HL-60 (cell line): ENCODE measurements at places on chromosomes 6 and 20.

DNA sequence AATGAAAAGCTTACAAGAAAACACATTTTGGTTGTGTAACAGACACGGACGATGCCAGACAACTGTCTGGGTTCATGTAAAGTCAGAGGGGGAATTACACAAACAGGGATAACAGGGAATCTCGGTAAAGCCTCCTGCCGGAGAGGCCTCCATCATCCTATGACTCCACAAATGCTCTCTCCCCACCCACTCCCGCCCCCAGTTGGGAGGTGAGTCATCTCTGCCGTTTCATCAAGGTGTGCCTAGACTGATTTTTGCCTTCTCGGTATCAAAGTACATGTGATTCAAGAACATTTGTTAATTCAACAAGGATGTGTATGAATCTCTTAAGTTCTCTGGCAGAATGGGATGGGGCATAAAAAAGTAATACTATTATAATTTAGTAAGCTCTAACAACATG is 304.9 kb upstream of the PRDM1 start:
- no peak for DNase-seq

- no peak for DNase-seq
Observed at GRCh38 chr6:31979238-31979898, 2.5 kb upstream of the C4A start.

- DNase-seq, result no peak
Observed at GRCh38 chr20:21189761-21190523, 64.1 kb downstream of the KIZ start.

DNA sequence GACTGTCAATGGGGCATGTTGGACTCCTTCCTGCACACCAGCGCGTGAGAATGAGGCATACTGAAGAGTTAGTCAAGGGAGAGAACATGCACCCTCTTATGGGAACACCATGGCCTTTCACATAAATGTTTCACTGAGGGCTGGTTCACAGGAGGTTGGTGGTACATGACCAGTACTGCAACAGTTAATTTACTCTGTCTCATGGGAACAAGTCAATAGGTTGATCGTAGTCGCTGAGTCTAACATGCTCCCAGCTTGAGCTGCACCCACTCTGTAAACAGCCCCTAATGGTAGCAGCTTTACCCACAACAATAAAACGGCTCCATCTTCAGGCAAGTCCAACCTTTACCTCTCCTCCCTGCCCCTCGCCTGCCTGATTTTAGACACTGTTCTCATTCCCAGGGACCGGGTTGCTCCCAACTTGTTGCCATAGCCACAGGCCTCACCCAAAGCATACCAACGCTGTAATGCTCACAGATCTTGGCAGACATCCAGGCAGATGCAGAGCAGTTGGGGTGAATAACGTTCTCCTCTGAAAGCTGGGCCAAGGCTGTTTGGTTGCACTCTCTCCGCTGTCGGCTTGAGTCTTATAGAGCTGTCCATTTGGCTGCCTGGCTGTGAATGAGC is 111.3 kb downstream of the LY86 start:
- peak; percentile 97 for DNase-seq

GRCh38 chr6:22680950-22681349 is 111.6 kb downstream of the HDGFL1 start:
- no peak for DNase-seq

- no peak for DNase-seq
Observed at GRCh38 chr6:93516441-93516840, 97.1 kb upstream of the EPHA7 start.

- no peak for DNase-seq
Observed at GRCh38 chr6:37452522-37452921, 19.5 kb downstream of the CMTR1 start.

DNA sequence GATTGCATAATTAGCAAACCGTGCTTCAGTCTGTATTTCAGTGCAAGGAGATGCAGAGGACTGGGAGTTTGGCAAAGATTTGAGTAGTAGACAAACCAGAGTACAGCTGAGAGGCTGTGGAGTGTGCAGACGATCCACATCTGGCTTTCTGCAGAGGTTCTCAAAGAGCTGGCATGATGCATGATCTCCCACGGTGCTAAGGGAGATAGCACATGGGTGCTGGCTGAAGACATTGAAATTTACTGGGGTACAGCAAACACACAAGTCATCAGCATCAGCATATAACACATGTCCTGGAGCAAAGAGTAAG is 79.0 kb upstream of the FAM184A start:
- DNase-seq, result no peak

DNA sequence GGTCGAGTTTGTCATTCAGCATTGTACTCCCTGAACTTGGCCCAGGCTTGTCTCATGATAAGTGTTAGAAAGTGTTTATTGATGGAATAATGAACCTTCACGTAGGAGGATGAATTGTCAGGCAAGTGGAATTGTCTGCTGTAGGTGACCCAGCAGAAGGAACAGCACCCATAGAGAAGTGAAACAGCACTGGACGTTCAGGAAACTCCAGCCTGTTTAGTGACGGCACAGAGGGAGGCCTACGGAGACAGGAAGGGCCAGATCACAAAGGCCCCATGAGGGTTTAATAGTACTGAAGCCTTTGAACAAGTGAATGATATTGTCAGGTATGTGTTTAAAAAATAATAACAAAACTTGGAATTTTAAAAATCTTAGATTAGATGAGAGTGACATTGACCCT is 2.9 kb downstream of the STX11 start:
- DNase-seq, result no peak

DNA sequence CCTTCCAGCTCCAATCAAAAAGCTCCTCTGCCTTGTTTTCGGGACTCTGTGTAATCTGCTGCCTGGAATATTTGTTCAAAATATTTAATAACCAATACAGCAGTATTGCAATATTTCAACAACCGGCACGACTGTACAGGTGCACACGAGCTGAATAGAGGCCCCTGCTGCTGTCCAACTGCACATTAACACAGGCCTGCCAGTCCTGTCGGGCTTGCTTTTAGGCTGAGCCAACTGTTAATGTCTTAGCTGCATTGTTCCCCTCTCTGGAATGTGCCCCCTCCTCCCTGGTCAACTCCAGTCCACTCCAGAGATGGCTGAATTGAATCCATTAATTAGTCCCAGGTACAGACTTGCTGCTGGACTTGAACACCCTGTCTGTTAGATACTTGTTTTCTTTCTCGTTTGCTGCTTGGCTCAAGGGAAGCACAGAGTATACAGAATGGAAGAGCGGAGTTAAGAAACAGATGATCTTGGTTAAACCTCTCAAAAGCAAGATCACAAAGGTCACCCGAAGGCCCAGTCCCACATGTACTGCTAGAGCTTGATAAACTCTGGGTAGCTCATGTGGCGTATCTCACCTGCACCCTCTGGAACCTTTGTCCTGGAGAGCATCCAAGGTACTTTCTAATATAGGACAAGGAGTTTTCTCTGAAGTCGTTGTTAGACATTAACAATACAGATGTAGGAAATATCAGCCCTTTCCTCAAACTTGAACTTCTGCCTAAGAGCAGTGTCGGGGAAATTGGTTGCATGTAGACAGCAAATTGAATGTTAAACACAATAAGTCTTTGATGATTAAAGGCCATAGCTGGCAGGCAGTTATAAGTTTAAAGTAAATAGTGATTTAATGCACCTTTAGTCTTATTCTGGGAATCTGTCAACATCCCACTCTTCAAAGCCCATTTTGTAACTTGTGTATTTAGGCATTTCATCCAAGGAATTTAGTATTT is 31.9 kb downstream of the SHLD1 start:
- no peak for DNase-seq

DNA sequence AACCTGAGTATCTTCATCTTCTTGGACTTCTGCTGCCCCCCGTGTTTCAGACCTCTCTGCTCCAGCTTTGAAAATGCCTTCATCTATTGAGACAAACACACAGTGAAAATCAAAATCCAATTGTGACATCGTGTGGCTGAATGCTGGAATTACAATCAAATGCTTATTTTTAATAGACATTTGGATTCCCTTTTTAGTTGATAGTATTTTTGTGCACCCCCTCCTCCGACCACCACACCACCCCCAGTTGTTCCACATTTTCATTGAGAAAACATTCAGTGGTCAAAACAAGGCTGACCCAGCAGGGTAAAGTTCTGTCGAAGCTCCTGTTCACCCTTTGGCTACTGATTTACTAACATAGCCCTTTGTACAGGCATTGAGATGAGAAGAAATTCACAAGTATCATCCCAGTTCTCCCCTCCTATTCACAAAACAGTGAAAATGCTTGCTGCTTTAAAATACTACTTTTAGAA is 79.0 kb downstream of the NRSN1 start:
- DNase-seq, result no peak

DNA sequence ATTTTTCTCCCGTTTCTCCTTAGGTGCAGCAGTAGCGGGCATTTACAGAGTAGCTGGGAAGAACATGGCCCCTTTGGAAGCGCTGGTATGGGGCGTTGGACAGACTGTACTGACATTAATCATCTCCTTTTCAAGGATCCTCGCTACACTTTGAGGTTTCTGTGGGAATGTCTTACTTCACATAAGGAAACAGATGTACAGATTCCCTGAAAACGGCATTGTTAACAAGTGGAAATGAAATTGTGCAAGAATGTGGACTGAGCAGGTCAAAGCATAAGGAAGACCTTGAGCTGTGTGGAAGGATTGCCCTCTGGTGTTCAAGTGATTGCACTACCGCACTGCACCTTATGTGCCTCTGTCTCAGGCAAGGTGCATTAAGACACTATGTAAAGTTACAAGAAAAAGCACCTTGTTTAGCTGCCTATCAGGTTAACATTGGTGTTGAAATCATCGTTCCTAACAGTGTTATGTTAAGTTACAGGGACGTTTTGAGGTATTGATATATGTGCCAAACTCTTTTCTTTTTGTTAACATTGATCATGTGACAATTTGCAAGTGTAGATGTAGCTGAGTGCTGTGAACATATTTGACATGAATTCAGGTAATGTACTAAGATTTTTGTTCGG is 38.0 kb downstream of the TMEM170B start:
- peak; percentile 99 for DNase-seq

- no peak for DNase-seq
Observed at GRCh38 chr6:156801712-156802111, 24.5 kb downstream of the ARID1B start.

- DNase-seq, result no peak
Observed at GRCh38 chr20:2763186-2763585, 37.2 kb downstream of the CPXM1 start.

- no peak for DNase-seq
Observed at GRCh38 chr6:105292689-105293339, 110.1 kb downstream of the PREP start.

DNA sequence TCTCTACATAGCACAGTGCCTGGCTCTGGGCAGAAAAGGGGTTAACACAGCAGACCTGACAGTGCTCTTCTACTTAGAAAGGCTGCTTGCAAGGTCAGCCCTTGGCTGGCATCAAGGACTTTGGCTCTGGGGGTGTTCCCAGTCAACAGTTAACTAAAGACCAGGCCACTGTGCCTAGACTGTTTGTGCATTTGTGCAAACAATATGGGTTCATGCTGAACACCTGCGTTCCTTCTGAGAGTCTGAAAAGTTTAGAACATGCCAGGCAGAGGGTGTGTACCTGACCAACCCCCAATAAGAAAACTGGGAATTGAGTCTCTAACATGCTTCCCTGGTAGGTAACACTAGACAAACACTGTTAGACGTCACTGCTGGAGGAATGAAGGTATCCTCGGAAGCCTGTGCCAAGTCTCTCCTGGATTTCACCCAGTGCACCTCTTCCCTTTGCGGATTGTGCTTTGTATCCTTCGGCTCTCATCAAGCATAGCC is 110.7 kb downstream of the PDE10A start:
- DNase-seq, result no peak

DNA sequence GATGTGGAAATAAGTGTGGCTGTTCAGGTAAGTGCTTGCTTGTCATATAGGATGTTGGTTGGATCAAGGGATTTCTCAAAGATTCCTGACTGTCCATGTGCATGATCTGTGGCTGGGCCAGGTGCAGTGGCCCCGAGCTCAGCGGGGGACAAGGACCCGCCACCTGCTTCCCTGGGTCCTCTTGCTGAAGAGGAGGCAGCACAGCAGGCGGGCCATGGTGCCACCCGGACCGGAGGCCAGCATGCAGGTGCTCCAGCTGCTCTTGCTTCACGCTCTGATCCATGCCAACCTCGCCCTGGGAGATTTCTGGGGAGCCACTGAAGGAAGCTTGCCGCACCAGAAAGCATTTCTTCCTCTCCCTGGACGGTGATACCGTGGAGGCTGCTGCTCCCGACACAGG is 173.8 kb downstream of the HIVEP2 start:
- no peak for DNase-seq

DNA sequence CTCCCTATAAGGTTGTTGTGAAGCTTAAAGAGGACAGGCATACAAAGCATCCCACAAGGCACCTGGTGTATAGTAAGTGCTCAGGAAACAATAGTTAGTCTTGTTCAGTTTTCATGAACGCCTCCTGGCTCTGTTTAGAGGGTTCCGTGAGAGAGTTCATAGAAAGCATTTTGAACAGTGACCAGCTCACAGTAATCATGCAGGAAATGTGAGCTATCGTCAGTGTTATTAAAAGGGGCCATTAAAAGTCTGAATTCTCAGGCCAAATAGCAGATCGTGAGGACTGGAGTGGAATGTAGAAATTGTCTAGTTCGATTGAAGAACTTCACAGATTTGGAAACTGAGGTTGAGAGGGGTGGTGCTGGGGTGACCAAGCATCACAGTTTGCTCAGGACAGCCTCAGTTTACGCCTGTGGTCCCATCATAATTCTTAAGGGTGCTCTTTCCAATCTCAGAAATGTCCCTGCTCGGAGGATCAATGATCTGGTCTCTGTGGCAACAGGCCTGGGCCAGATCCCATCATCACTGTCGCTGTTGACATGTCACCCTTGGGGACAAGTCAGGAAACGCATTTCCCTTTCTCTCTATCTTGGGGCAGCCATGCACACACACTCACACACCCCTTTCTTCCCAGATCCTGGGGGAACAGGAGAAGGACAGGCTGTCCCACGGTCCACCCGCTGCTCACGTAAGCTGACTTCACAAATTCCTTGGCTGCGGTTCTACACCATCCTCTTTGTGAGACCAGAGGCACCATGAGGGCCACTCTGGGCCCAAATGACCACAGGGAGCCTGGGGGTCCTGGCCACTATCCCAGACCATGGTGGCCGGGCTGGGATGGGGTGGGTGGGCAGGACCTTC is 7.2 kb downstream of the TGM2 start:
- DNase-seq, result no peak

DNA sequence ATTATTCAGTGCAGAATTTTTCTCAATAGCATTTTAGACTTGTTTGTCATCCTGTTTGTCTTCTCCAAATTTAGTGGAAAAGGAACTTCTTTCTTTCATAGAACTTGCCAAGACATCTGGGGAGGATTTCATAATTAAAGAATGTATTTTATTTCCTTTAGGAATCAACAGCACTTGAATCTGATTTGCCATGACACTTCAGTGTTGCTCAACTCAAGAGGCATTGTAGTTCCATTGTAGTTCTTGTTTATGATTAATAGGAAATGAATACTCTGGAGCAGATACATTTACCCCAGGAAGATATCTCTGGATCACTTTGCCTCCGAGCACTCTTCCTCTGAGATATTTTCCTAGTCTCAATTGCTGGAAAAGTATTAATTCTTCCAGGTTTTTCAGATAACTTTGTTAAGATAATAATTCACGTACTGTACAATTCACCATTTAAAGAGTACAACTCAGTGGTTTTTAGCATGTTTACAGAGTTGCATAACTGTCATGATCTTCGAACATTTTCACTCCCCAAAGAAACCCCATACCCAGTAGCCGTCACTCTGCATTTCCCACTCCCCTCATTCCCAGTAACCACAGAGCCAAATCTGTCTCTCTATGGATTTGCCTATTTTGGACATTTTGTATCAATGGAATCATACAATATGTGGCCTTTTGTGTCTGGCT is 29.7 kb downstream of the AKAP12 start:
- DNase-seq, result no peak
